ENCODE measurements at places on chromosomes 4 and X.

DNA sequence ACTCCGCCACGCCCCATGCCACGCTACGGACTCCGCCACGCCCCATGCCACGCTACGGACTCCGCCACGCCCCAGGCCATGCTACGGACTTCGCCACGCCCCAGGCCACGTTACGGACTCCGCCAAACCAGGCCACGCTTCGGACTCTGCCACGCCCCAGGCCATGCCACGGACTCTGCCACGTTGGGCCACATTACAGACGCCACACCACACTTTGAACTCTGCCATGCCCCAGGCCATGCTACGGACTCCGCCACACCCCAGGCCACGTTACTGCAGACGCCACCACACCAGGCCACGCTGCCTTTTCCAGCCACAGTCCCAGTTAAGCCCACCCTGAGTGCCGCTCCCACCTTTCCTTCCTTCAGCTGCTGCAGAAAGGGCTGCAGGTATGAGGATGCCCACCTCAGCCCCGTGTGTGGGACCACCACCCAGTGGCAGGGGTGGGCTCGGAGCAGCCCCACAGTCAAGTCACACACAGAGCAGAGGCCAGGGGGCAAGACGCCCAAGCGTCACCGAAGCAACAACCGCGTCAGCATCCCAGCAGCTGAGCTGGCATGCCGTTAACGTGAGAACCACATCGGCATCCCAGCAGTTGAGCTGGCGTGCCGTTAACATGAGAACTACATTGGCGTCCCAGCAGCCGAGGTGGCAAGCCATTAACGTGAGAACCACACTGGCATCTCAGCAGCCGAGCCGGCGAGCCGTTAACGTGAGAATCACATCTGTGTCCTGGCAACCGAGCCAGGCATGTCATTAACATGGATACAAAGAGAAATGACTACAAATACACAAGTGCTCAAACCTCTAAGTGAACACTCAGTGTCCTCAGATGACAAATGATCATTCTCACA lies 26.4 kb downstream of the GAK start:
- no peak for ATAC-seq

- ATAC-seq = no peak
Measured at GRCh38 chr4:184954482-184954881, 63.8 kb upstream of the HELT start.

GRCh38 chr4:108685036-108685686 lies 34.8 kb downstream of the OSTC start:
- ATAC-seq = peak; percentile 52

DNA sequence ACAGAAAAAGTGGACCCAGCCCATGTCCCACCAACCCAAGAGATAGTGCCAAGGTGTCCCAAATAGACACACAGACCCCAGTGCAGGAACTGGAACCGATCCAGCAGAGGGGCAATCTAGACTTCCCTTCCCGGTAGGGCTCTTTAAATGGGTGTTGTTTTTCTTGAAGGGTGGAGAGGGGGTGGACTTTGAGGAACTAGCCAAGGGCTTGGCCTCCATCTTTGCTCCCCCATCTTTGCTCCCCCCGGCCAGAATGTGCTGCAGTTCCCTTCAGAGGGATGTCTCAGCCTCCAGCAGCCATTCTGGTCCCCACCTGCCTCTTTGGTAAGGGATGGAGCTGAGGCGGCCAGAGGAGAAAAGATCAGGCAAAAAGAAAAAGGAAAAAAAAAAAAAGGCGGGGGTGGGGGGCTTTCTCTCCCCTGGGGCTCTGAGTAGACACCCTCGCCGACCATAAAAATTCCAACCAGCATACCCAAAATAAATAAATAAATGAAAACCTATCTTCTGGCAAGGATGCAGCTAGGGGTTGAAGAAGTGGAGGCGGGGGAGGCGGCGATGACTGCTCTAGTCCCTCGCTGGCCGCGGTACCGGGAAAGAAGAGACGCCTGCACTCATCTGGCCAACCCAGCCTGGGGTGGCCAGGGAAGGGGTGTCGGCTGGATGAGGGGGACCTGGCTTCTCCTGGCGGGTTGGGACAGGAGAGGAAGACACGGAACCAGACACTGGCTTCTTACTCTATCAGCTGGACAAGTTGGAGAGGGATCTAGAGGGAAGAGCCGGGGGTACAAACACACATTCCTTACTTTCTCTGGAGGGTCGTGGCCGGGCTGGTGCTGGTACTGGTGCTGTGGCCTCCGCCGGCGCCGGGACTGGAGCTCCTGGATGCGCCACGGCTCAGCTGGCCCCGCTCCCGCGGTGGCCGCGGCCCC lies 38.5 kb upstream of the IQSEC2 start:
- ATAC-seq = no peak

DNA sequence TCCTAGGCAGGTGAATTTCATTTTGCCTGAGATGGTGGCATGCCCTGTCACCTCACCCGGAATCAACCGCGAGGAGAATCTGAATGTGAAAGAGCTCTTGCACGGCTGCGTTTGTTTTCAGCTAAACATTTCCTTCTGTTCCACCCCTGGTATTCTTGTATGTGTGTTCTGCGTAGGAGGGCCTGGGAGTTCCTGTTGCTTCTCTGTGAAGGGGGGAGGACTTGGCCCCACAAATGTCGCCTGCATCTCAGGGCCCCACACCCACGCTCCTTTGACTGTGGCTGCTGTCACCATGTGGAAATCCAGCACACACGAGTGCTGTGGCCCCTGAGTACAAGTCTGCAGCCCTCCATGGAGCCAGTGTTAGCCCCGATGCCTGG lies 45.8 kb upstream of the CLCN4 start:
- ATAC-seq = no peak

- no peak for ATAC-seq
Measured at GRCh38 chr4:115944146-115944905, 830.9 kb upstream of the NDST4 start.

GRCh38 chr4:186104890-186105646 lies 564 bp downstream of the FAM149A start:
- peak; percentile 45 for ATAC-seq

DNA sequence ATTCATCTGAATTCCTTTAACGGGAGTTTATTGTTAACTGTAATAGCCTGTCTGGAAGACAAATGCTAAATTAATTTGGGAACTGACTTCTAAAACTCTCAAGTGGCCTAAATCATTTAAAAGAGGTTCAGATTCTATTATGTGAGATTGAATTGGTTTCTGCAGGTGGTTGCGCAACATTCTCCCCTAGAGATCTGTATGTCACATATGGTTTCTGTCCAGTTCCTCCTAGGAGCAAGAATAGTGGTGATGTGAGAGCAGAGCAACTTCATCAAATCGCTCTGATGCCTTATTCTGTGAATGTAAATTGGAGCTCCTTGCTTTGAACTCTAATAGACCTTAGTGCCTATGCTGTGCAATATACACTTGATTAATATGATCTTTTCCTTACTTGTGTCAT lies 144.6 kb upstream of the GPR101 start:
- ATAC-seq = no peak

GRCh38 chr4:1323635-1324442 lies 23.2 kb upstream of the UVSSA start:
- ATAC-seq = no peak

DNA sequence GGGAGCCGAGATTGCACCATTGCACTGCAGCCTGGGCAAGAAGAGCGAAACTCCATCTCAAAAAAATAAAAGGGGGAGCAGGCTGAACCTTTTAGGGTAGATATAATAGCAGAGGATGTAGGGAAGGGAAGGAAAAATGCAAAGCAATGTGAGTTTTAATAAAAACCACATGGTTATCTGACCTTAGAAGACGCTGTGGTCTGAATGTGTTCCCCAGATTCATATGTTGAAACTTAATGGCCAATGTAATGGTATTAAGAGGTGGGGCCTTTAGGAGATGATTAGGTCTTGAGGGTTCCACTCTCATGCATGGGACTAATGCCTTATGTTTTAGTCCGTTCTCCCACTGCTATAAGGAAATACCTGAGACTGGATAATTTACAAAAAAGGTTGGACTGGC lies 114.1 kb upstream of the STX18 start:
- no peak for ATAC-seq

GRCh38 chr4:187547316-187547715 lies 448.3 kb upstream of the ZFP42 start:
- ATAC-seq = no peak

GRCh38 chr4:22500831-22501714 lies 14.8 kb downstream of the ADGRA3 start:
- peak; percentile 88 for ATAC-seq

- no peak for ATAC-seq
Measured at GRCh38 chr4:111562826-111563225, 582.4 kb upstream of the FAM241A start.

GRCh38 chr4:105966051-105966450 lies 70.8 kb downstream of the NPNT start:
- no peak for ATAC-seq

- no peak for ATAC-seq
Measured at GRCh38 chr4:7785017-7785416, 154.6 kb downstream of the AFAP1 start.

DNA sequence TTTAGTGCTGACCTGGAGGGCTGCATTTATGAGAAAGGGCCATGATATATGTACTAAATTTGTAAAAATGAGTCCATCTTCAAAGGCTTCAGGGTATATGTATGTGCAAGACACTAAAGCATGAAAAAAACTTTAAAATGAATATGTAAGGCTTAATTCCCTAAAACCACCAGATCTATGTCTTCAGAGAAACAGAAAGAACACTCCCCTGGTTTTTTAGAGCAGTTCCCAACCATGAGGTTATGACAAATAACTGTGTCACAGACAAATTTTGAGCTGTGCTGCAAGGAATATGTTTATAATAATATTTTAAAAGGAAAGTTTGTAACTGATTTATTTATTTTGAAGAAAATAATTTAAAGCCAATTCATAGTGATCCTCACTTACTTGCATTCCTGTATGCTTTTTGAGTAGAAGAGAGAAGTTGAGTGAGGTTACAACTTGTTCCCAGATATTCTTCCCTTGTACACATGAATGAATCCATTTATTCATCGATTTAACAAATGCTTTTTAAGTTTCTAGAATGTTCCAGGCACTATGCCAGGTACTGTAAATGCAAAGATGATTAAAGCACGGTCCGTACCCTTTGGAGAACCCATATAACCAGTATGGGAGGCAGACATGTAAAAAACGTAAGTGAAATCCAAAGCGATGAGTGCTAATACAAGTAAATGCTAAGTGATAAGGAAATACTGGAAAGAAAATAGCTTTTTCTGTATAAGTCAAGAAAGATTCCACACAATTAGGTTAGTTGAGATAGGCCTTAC lies 295.2 kb upstream of the DIAPH2 start:
- peak; percentile 41 for ATAC-seq

DNA sequence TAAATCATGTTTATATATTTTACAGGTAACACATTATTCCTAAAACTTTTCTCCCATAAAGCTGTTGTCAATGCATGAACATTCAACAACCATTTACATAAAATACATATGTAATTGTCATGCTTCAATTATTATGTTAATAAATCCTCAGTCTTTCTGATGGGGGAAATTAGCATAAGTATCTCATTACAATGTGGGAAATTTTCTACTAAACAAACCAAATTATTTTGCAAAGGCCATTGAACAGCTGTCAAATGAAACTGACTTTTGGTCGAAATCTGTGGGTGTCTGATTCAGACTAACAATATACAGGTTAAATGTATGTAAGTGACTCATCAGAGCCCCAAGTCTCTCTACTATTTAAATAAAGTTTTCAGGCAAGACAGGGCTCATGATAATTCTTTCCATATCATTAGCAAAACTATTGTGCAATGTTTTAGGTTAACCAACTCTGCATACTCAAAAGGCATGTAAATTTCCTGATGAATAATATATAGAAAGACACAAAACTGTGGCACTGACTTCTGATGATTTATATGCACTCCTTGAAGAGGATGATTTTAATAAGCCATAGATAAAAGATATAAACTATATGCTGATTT lies 795.3 kb upstream of the AADAT start:
- ATAC-seq = no peak

- ATAC-seq = no peak
Measured at GRCh38 chr4:135032670-135033069, 831.1 kb upstream of the PABPC4L start.

DNA sequence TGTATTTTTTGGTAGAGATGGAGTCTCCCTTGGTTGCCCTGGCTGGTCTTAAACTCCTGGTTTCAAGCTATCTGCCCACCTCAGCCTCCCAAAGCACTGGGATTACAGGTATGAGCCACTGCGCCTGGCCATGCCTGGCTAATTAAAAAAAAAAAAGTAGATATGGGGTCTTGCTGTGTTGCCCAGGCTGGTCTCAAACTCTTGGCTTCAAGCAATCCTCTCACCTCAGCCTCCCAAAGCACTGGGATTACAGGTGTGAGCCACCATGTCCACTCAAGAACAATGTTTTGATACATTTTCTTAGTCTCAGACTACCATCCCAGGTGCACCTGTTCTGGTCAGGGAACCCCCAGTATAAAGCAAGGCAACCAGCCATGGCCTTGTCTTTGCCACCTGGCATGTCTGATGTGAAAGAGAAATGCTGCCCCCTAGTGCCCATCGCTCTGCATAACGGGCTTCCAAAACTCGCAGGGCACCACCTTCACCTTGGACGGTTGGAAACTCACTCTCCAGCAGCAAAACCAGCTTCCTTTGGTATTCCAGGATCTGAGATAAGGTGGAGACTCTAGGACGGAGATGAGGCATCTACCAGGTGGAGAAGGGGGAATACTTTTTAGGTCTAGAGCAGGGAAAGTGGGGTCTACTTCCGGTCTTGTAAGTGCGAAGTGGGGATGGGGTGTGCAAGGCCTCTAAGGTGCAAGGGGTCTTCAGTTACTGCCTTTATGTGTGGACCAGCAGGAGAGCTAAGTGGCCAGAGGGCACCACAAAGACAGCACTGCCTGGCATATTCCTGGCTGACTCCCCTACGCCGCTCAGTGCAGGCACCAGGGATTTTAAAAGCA lies 47.7 kb upstream of the AFAP1 start:
- peak; percentile 69 for ATAC-seq

DNA sequence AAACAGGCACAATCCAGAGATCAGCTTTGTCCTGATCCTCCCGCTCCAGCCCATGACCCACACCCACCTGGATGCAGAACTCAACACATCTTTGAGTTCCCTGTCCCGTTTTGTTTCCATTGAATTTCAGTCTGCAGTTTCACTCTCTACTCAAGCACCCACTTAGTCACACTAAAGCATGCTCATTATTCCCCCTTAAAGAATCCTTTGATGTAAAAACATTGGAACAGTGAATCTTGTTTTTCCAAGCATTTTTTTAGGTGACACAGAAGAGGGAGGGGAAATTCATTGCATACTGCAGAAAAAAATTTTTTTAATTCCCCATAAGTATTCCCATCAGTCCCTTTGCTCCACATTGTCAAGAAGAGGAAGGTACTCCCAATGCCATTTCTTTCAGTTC lies 249.7 kb upstream of the TTC29 start:
- no peak for ATAC-seq

GRCh38 chr4:2402941-2403340 lies 15.5 kb downstream of the ZFYVE28 start:
- no peak for ATAC-seq

GRCh38 chrX:132041015-132041414 lies 17.9 kb downstream of the STK26 start:
- no peak for ATAC-seq
